PC-9 (cell line): ENCODE measurements at places on chromosomes 1 and 21. TPM values are rescaled to one million over a fixed set of nuclear protein-coding genes. Genes with fewer than 3 reads are reported as not detected.
A peak's percentile ranks its signal among the peaks of the same experiment; 100 is the strongest.

Gene LEFTY2
- not detected in 2 replicates for total RNA-seq

Gene NASP
- total RNA-seq = 211 and 221 TPM in 2 replicates

Gene GCSAML
- not detected in 2 replicates for total RNA-seq

Gene PRR9
- not detected in 2 replicates for total RNA-seq

GRCh38 chr1:182059936-182060335 is 1.6 kb downstream of the ZNF648 start:
- no peaks in the 10 kb centered on the region for H3K4me1 ChIP-seq
- no peak for DNase-seq
- H3K27me3 ChIP-seq = peaks cover 72% of the 10 kb centered on the region
- H3K27ac ChIP-seq = no peak overlapping the region

GRCh38 chr1:62117018-62117750 is 77.5 kb upstream of the L1TD1 start:
- no peaks in the 10 kb centered on the region for H3K36me3 ChIP-seq
- H3K4me3 ChIP-seq = no peak overlapping the region
- H3K4me1 ChIP-seq = peaks cover 24% of the 10 kb centered on the region
- no peaks in the 10 kb centered on the region for H3K27me3 ChIP-seq
- no peak for DNase-seq

DNA sequence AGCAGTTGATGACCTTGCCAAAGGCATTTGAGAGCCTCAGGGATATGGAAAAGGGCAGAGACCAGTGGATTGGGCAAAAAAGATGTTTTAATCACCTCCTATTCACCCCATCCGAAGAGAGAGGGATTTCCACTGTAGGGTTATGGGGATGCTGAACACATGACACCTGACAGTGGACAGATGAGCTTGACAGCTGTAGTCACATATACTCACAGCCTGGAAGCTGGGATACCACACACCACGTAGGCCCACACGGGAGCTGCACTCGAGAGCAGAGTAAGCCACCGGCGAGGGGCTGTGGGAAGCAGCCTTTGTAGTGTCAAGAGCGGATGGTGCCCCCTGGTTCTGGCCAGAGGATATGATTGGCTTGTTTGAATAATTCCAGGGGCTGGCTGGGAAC is 20.0 kb downstream of the ZBTB40 start:
- H3K27ac ChIP-seq = no peak overlapping the region
- H3K27me3 ChIP-seq = no peaks in the 10 kb centered on the region

GRCh38 chr21:45366931-45367401 is 38.0 kb upstream of the COL18A1 start:
- H3K27me3 ChIP-seq = no peaks in the 10 kb centered on the region
- H3K36me3 ChIP-seq = no peaks in the 10 kb centered on the region
- peak; percentile 87 for DNase-seq
- H3K27ac ChIP-seq = peak overlapping the region; percentile 53
- peaks cover 40% of the 10 kb centered on the region for H3K4me1 ChIP-seq
- H3K4me3 ChIP-seq = no peak overlapping the region

GRCh38 chr1:25747046-25747719 is 52.8 kb upstream of the SELENON start:
- no peaks in the 10 kb centered on the region for H3K36me3 ChIP-seq
- no peaks in the 10 kb centered on the region for H3K4me1 ChIP-seq
- H3K27me3 ChIP-seq = no peaks in the 10 kb centered on the region
- no peak for DNase-seq
- H3K4me3 ChIP-seq = no peak overlapping the region

DNA sequence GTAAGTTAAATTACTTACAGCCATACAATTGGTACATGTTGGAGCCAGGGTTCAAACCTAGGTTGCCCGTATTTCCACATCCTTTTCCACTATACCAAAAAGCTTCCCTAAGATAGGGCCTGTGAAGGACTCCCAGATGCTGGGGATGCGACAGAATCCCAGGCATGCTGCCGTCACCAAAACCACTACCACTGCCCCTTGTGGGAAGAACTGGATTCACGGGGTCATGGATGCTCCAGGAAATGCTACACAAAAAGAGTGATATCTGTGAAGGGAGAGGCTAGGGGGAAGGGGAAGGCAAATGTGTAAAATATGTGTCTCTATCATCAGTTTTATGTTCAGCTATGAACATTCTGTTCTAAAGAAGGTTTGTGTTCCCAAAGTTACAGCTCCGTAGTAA is 133.9 kb upstream of the IVNS1ABP start:
- H3K36me3 ChIP-seq = no peaks in the 10 kb centered on the region
- no peaks in the 10 kb centered on the region for H3K27me3 ChIP-seq
- no peak overlapping the region for H3K4me3 ChIP-seq
- no peak overlapping the region for H3K27ac ChIP-seq
- no peaks in the 10 kb centered on the region for H3K4me1 ChIP-seq

GRCh38 chr1:108955881-108956280 is 7.4 kb downstream of the CLCC1 start:
- H3K4me1 ChIP-seq = no peaks in the 10 kb centered on the region
- H3K27ac ChIP-seq = no peak overlapping the region
- H3K4me3 ChIP-seq = no peak overlapping the region
- H3K27me3 ChIP-seq = no peaks in the 10 kb centered on the region
- DNase-seq = no peak

GRCh38 chr1:173295391-173295790 is 88.3 kb upstream of the TNFSF4 start:
- no peak overlapping the region for H3K27ac ChIP-seq
- no peaks in the 10 kb centered on the region for H3K4me1 ChIP-seq
- DNase-seq = no peak

DNA sequence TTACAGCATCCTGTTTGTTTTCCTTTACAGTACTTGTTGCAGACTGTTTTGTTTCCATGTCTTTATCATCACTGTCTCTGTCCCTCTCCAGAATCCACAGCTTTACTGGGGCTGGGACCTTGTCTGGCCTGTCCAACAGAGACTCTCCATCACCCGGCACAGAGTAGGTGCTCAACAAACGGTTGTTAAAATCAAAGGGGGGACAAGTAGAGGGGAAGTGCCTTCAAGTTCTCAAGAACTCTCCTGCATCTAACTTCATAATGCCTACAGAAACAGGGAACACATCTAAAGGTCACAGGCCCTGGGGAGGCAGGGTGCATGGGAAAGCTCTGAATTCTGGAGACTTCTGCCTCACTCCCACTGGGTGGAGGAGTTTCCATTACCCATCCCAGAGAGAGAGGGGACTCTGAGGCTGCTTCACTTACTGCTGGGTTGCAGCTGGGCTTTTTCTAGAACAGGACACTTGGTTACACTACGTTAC is 2.3 kb upstream of the ECE1 start:
- H3K36me3 ChIP-seq = no peaks in the 10 kb centered on the region
- H3K4me1 ChIP-seq = peaks cover 27% of the 10 kb centered on the region
- no peak overlapping the region for H3K27ac ChIP-seq

GRCh38 chr1:174938281-174939007 is 61.3 kb upstream of the CACYBP start:
- H3K4me1 ChIP-seq = no peaks in the 10 kb centered on the region
- H3K27me3 ChIP-seq = no peaks in the 10 kb centered on the region
- DNase-seq = no peak
- H3K36me3 ChIP-seq = no peaks in the 10 kb centered on the region

DNA sequence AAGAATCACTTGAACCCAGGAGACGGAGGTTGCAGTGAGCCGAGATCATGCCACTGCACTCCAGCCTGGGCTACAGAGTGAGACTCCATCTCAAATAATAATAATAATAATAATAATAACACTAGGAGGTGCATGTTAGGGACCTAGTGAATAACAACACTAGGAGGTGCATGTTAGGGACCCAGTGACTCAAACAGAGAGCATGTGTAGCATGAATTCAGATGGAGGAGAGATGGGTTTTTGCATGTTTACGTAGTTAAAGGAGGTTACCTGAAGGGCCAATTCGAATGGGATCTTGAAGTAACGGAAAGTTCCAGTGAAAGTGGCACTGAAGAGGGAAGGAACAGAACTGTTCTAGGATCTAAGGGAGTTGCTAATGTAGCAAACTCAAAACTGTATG is 7.1 kb upstream of the KCNK1 start:
- no peak overlapping the region for H3K4me3 ChIP-seq
- H3K4me1 ChIP-seq = no peaks in the 10 kb centered on the region
- H3K27ac ChIP-seq = no peak overlapping the region
- H3K36me3 ChIP-seq = no peaks in the 10 kb centered on the region
- no peak for DNase-seq
